Endothelial cell (in vitro differentiated cells): ENCODE measurements at places on chromosomes 11 and 22. TPM values are rescaled to one million over a fixed set of nuclear protein-coding genes. Genes with fewer than 3 reads are reported as not detected.

DNA sequence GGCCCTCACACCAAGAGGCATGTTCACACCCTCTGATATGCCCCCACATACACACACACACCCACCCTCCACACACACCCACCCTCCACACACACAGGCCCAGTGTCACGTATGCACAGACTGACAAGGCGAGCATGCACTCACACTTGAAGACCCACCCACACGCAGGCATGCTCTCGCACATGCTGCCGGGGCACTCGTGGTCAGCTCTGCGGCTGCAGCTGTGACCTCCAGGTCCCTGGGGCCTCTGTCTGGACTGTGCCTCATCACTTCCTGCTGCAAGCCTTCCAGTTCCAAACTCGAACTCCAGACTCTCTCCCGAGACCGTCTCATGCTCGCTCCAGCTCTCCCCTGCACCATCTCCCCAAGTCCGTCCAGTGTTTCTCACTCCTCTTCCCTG, 9.5 kb downstream of the DCHS1 start:
- DNase-seq: no peak

- no peak for DNase-seq
These were observed 21.1 kb upstream of the PARVB start for GRCh38 chr22:44002997-44003396.

- DNase-seq: no peak
These were observed 6.2 kb upstream of the HBD start for GRCh38 chr11:5240458-5240857.

DNA sequence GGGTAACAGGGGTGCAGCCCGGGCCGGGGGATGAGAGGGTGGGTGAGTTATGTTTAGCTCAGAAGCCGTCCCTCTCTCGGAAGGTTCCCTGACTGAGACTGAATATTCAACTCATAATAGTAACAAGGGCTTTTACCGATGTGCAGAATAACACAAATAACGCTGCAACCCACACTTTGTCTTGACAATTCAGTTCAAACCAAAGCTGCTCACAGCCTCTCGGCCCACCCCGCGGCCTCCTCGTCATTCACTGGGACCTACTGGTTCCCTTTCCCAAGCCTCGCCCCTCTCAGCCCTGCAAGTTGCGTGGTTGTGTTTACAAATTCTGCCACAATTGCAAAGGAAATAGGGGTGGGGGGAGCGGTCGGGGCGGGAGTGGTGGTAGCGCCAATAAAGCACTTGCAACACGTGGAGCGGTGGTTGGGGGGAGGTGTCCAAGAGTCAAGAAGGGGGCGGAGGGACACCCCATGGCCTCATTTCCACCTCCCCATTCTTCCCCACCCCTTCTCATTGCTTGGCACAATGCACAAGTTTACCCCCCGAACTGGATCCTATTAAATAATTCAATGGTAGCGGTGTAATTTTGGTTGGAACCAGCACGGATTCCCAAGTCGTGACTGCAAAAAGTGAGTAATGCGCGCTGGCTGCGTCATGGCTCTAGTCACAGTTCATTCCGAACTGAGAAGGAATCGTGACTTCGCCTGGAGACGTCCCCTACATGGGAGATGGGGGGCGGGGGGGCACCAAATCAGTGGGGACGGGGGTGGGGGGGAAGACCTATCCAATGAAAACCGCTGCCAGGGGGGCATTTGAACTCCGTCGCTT, 102.0 kb upstream of the HSD17B12 start:
- DNase-seq: no peak

DNA sequence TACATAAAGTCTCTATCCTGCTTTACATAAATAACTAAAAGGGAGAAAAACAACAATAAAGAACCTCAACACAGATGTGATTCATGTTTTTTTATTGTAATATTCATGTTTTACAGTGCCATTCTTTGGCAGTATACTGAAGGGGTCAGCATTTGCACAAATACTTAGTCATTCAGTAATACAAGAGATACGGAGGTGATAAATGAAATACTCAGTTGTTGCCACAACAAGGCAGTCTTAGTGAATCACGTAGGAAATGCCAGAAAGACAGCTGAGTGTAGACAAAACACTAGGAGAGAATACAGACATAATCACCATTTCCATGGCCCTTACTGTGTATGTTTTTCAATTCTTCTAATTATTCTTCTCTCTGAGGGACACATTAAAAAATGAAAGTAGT, 910.4 kb downstream of the METTL15 start:
- DNase-seq: no peak

DNA sequence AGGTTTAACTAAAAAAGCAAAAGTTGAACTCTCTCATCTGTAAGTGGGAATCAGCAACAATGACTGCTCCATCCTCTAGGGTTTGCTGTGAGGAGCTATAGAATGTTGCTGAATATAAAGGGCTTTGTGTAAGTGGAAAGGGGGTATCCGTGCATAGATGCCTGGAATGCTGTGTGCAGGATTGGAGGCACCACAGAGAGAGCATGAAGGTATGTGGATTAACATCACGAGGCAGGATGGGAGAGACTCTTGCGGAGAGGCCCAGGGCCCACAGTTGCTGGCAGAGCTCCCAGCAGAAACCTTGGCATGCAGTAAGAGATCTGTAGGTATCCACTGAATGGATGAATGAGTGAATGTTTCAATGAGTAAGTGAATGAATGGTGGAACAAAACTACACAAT, 298.7 kb upstream of the DDI1 start:
- no peak for DNase-seq

- DNase-seq: no peak
These were observed 74.6 kb downstream of the CELSR1 start for GRCh38 chr22:46462726-46463371.

The TPBGL gene
- total RNA-seq: 7.0 TPM

GRCh38 chr11:131422496-131422895, 52.1 kb downstream of the NTM start:
- no peak for DNase-seq

The MS4A12 gene
- total RNA-seq: not detected

The CAPRIN1 gene
- 257 TPM for total RNA-seq

The ARHGAP8 gene
- 0.80 TPM for total RNA-seq

DNA sequence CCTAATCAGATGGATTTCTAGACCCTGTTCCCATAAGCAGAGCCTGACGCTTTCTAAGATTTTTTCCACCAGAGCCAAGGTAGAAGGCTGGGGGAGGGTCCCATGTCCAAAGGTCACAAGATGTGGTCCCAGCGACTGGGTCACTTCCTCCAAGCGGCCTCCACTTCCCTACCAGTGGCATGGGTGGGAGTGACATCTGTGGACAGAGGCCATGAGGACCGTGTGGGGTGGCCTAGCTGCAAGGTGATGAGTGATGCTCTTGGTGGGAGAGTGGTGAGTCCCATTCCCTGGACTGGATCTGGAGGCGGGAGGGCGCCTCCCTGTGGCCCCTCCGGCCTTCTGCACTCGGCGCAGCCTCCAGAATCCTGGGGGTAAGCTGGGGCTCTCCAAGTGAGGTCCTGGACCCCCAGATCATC, 32.4 kb upstream of the PRR5 start:
- DNase-seq: peak; percentile 54
